ENCODE measurements at places on chromosomes 3 and 15.

- no peak for DNase-seq
These were observed 521.0 kb upstream of the CFAP20DC start for GRCh38 chr3:59570806-59571205.

DNA sequence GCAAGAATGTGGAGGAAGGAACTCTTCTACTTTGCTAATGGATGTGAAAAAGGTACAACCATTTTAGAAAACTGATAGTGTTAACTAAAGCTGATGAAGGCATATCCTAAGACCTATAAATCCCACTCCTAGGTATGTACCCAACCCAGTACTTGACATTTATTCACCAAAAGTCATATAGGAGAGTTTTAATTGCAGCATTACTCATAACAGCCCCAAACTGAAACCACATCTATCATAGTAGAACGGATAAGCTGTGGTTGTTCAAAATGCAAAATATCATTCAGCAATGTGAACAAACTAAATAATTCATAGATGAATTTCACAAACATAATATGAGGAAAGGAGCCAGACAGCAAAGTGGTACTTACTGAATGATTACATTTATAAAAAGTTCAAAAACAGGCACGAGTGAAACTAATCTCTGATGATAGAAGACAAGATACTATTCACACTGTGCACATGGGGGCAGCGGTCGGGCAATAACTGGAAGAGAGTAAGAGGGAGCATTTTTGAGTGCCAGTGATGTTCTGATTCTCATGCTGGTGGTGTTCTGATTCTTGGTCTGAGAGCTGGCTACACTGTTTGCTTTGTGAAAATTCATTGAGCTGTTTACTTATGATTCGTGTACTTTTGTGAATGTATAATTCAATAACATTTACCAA, 34.3 kb downstream of the GOLIM4 start:
- DNase-seq = no peak

DNA sequence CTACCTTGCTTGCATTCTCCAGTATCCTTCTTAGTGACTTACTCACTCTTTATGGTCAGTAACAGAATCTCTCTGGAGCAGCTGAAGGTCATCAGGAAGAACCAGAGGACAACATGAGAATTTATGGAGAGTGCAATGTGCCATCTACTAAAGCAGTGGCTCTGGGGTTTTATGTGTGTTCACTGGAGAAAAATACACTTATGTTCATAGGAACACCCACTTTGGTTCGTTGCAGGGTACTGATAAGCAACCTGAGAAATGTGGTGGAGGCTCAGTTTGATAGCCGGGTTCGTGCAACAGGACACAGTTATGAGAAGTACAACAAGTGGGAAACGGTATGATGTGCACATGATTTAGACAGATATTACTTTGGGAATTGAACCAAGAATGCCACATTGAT, 12.8 kb downstream of the CPB1 start:
- no peak for DNase-seq

DNA sequence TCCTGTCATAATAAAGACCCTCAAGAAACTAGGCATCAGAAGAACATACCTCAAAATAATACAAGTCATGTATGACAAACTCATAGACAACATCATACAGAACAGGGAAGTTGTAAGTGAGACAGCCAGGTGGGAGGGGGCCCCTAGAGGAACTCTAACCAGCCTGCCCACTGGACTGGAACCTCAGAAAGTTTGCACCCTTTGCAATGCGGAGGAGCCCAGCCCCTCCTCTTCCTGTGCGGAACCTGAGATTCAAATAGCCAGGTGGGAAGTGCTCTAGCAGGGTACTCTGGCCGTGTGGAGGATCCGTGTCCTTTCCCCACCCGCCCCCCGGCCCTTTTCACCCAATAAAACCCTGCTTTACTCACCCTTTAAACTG, 387.0 kb upstream of the CBLB start:
- DNase-seq = no peak

GRCh38 chr3:52085681-52086282, 29.4 kb upstream of the DUSP7 start:
- no peak for DNase-seq

- DNase-seq = peak; percentile 17
These were observed 119.2 kb downstream of the SHQ1 start for GRCh38 chr3:72728958-72729467.

DNA sequence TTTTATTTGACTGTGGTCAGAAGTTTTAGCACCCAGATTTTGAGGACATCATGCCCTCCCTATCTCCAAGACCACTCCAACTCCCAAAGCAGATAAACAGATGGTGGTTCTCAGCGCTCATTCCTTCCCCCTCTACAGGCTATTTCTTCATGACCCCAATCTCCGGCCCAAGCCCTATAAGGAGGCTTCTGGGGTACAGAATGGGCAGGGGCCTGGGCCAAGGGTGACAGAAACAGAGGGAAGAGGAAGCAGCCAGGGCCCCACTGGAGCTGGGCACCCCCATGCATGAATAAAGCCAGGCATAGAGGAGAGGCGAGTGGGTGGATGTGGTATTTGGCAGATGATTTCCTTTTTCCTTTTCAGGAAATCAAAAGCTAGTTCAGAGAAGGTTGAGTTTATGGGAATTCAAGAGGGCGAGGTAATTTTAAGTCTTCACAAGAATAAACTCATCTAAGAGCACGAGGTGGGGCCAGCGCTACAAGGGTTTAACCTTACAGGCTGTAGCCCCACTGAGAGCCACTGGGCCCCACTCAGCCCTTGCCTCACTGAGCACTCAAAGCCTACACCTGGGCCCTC, 104.8 kb upstream of the HERC1 start:
- no peak for DNase-seq

DNA sequence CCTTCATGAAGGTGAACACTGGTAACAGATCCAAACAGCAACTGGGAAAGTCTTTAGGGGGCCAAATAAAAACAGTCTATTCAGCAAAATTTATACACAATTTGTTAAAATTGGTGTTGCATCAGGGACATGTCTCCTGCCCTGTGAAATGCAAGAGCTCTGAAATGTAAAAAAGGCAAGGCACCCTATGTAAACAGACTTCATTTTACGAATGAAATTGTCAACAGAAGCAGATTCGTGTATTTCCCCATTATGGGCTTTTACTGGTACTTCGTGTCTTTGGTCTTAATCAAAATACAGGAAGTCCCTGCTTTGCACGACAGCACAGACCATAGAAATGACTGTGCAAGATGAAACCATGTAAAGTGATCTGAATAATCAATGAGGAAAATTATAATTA, 127.3 kb upstream of the THBS1 start:
- DNase-seq = peak; percentile 26

DNA sequence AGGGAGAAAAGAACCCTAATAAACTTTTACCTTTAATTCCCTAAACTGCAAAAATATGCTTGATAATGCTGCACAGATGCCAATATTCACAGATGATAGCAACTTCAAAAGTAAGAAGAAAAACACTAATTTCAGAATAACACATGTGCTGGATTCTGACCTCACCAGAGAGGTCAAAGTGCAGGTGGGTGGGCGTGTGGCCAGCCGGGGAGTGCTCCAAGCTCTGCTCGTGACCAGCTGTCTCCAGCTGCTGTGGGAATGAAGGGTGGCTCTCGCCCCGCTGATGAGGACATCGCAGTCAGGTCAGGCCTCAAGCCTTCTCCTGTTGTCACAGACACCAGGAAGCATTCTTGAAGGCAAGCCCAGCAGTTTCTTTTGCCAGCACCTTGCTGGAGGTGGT, 57.1 kb downstream of the ADAMTS17 start:
- DNase-seq = no peak
